ENCODE measurements at places on chromosomes 4 and X.

DNA sequence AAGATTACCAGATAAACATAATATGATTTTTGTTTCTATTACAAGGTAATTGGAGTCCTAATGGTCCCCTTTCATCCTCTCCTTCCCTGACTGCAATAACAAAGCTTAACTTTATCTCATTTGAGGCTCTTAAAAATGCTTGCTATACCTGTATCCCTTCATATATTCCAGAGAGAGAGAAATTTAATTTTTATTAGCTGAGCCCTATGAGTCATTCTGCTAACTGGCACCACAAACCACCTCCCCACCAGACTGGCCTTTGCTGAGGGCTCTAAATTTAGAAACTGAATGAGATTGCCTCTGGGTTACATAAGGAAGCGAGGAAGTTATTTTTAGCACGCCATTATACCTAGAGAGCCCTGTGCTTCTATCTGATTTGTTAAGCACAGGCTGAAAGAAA is 27.4 kb downstream of the CBLL2 start:
- no peak for DNase-seq

- DNase-seq, result peak; percentile 43
Observed at GRCh38 chr4:163331629-163332376, 593 bp downstream of the NPY1R start.

DNA sequence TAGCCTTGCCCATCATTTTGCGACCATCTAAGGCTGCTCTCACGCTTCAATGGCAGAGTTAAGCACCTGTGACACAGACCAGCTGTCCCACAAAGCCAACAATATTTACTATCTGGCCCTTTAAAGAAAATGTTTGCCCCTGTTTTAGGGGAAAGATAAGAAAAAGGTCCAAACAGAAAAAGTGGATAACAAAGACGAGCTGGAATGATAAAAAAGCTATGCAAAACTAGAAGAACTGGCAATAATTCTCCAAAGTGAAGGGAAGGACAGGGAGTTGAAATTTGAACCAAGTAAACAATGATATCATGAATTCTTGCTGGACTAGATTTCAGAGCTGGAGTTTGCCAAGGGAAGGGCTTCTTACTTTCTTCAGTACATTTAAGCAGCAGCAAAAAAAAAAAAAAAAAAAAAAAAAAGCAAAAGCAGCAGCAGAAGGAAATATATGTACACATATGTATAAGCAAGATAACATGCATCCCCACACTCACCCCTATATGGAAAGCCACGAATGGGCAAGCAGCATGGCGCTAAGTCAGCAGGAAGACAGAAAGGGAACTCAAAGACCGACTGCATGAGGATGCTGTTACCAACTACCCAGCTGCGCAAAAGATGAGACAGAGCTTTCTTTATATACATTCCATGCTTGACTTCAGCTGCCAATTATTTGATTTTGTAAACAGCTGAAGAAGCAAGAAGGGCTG is 12.5 kb downstream of the TRAPPC2 start:
- no peak for DNase-seq

DNA sequence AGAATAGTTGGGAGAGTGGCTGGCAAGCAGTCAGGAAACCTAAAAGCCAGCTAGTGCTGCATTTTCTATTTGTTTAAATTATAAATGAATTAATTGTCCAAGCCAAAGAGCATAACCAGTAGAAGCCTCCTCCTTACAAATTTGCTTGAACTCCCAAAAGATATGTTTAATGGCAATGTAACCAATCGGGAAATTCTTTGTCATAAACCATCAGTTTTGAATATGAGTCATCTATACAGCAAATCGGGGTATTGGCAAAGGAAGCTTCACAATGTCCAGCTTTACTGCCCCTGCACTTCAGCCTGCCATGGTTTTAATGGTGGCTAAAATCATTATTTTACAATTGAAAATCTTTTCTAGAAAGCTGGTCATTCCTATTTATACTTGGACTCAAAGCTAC is 216.6 kb downstream of the SHROOM3 start:
- no peak for DNase-seq

GRCh38 chr4:158038718-158039117 is 134.1 kb downstream of the GASK1B start:
- DNase-seq, result no peak

GRCh38 chr4:94508806-94509205 is 57.1 kb downstream of the PDLIM5 start:
- no peak for DNase-seq

DNA sequence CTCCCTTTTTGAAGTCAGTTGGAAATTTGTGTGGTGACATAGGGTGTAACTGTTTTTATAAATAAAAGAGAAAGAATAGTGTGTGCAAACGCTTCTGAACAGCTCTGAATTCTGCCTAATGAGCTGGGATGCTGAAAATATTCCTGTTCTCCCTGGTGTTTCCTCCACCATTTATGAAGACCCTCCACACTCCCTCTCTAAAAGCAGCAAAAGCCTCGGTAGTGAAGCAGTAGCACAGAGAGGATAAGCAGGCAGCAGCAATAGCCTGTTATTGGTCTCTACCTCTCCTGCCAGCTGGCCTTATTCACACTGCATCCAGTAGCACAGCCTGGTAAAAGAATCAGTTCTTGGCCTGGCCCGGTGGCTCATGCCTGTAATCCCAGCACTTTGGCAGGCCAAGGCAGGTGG is 406.1 kb downstream of the IQCM start:
- peak; percentile 31 for DNase-seq

Data from Right ventricle myocardium superior (tissue), 1 donor.